Activated naive CD4-positive, alpha-beta T cell (primary cell): ENCODE measurements at places on chromosomes 16 and 17.

GRCh38 chr17:80296221-80296620 lies 35.6 kb downstream of the RNF213 start:
- DNase-seq: no peak

GRCh38 chr17:1612400-1612799 lies 16.2 kb downstream of the SLC43A2 start:
- DNase-seq: no peak

DNA sequence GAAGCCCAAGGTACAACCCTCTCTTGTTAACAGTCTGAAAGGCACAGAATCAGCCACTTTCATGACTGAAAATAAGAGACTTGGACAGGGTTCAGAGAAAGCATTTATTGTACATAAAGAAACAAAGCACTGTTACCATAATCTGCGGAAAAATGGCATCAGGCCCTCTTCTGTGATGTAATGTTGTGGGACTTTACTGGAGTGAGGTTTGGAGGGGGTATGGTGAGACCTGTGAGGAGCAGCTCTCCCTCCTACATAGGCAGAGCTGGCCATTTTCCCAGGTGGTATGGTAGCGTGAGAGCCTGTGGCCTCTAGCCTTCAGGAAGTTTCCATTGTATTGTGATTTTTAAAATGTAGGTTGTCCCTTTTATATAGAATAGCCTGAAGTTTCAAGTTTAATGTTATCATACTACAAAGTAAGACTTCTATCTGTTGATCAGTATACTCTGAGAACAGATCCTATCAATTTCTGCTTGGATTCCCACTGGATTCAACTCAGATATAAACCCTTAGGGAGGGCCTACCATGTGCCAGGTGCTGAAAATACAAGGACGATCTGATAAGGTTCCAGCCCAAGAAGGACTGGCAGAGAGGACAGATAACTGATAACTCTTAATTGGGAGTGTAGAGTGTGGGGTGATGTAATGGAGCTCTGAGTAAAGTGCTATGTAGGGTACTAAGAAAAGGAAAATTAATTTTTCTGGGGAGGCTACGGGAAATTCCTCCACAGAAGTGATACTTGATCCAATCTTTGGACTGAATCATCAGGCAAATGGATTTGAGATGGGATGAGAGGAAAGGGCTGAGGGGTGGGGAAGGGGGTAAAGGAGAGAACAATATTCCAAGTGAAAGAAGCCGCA lies 4.1 kb upstream of the YPEL2 start:
- no peak for DNase-seq

GRCh38 chr16:27218756-27219155 lies 15.4 kb downstream of the KDM8 start:
- no peak for DNase-seq

- no peak for DNase-seq
Measured at GRCh38 chr16:73213732-73214455, 166.0 kb upstream of the ZFHX3 start.

DNA sequence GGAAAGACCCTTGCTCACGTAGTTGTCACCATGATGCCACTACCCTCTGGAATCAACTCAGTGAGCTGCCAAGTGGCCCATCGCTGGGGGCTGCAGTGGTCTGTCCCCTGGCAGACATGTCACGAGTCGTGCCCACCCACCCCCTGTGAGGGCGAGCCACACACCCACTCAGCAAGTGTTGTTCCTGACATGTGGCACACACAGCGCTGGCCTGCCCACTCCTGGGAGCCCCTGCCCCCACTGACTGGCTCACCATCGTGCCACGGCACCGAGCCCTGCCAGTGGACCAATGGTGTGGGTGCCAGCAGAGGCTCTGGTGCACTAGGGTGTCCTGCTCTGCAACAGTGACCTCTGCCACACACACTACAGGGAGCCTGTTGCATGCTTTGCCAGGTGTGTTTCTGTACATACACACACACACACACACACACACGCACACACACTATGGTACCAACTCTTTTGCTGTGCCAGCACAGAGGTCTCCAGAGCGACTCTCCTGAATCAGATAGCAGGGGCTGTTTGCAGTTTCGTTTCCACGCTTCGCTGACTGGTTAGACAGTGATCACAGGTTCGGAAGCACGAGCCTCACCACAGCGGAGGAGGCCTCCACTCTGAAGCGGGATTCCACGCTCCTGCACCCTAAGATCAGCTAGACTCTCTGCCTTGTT lies 7.7 kb downstream of the RTN4RL1 start:
- DNase-seq: no peak

DNA sequence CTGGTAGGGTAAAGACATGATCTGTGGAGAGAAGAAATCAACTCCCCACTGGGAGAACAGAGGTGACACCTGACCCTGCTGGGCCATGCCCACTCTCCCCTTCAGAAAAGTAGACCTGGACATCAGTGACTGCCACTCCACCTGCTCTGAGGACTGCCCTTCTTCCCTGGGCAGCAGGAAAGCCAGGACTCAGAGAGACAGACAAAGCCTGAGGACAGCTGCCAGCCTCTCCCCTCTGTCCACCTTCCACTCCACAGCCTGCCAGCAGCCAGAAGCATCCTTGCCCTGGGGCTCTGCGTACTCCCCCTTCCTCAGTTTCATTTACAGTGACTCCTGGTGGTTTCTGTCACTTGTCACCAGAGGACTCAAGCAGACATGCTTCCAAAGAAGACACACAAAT lies 24.5 kb downstream of the ZDHHC7 start:
- DNase-seq: no peak

DNA sequence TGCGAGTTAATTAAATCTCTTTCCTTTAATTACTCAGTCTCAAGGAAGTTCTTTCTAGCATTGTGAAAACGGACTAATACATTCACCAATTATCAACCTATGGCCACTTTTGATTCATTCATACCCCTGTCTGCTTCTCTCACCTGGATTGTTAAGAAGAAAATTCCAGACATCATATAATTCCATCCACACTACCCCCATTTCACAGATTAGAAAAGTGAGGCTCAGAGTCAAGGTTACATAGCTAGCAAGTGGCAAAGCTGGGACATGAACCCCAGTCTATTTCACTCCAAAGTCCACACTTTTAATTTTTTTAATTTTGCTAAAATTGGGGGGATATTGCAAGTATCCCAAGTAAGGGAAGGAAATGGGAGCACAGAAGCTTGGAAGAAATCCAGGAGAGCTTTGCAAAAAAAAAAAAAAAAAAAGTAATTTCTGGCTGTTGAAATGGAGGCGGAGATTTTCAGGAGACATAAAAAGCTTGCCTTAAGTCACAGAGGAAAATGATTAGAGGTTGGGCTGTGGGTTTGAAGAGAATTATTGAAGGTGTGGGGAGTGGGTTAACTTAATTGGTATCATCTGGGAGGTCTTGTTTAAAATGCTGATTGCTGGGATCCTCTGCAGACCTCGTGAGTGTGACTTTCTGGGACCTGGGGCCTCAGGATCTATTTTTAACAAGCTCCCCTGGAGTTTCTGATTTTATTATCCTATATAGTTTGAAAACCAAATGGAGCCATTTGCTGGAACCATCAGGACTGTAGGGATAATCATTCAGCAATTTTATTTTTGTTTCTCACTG lies 42.3 kb upstream of the ZKSCAN2 start:
- DNase-seq: no peak

DNA sequence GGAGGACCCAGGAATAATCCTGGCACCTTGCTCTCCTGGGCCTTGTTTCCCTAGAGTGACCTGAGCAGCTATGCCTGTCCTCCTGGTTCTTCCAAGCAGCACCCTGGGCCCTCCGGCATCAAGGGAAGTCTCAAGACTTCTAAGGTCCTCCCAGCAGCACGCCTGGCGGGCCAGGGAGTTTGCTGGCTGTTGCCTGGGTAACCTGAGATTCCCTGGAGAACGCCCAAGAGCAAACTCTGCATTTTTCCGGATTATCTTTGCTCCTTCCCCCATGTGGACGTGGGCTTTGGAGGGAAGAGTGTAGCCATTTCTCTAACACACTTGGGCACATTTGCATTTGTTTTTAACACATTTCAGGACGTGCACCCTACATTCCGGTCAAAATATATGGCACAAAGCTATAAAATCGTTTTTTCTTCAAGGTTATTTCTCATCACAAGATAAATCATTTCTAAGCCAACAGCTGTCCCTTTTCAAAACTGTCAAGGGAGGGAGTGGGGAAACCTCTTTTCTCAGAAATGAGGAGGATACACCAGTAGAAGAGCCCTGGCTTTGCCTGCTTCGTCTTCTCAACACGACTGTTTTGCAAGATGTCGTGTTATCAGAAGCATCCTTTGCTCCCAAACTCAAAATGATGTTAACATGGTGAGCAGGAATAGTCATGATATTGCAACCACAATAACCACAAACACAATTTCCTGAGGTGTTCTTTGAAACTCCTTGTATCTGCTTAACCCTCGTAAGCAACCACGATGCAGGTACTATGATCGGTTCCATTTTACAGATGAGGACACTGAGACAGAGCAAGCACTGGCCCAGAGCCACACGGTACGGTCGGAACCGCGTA lies 116.5 kb downstream of the ADCY9 start:
- no peak for DNase-seq
